ENCODE measurements at places on chromosomes 7 and 10.

- DNase-seq: no peak
These were observed 32.4 kb downstream of the ANLN start for GRCh38 chr7:36422072-36422471.

GRCh38 chr10:677038-677437, 12.4 kb downstream of the DIP2C start:
- DNase-seq: no peak

GRCh38 chr7:75033064-75033463, 40.5 kb downstream of the RCC1L start:
- no peak for DNase-seq

DNA sequence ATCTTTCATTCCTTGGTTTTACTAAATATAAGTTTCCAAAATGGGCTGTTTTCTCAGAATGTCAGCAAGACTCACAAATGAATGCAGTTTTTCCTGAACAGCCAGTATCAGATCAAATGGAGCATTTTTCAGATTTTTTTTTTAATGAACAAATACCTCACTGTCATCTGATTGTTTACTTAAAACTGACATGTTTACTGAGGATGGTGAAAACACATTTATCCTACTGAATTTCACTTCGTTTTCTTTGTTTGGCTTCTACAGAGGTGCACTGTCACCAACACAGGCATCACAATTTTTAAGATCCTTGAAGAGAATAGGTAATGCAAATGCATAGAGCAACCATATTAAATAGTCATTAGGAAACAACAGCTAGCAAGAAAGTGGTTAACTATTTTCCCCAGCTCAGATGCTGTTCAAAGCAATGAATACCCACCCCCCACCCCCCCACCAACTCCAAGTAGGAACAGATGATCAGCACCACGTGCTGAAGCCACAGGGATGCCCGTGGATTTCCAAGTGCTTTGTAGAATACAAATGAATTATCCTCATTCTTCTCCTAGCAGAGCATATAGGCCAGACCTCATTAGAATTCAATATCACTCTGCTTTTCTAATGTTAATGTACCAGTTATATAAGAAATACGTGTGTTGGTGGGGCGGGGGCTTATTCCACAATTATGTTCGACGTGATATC, 205.9 kb downstream of the SKAP2 start:
- DNase-seq: no peak

GRCh38 chr7:24756545-24757352, 515 bp downstream of the GSDME start:
- peak; percentile 18 for DNase-seq

DNA sequence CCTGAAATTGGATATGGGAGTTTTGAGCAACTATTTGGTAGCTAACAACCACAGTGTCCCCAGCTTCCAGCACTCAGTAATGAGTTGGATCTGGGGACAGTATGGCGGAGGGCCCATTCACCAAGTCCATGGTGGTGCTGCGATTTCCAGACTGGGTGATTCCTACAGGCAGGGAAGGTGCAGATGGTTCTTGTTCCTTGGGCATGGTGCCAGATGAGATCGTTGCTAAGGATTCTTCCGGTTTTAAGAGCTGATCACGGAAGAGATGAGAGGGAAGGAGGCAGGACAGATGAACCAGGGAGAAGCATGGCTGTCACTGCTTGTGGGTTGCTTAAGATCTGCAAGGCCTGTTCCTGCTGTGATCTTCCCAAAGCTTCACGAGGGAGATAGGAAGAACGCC, 380.3 kb downstream of the TCERG1L start:
- DNase-seq: no peak

DNA sequence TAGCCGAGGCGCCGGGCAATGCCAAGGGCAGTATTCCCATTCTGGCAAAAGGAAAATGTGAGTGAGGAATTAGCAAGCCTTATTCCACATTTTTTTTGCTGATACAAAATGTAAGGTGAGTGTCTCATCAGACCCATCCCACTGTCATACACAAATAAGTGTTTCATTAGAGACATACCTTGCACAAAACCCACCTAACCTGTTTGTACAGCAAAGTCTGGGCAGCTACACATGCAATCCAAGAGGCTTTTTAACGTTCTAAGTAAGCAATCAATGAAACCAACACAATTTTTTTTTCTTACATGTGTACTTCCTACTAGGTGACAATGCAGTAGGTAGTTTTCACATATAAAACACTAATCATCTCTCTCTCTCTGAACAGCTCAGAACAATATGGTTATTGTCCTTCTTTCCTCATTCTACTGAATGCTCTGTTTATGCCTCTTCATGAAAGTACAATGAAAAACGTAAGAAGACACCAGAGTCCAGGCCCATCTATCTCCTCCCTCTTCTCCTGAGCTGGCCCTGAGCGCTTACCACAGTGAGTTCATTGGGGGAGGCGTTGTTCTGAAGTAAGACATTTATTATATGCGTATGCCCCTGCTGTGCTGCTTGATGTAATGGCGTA, 217.2 kb downstream of the ANK3 start:
- no peak for DNase-seq

- no peak for DNase-seq
These were observed 414.7 kb upstream of the SEMA3C start for GRCh38 chr7:81333536-81333935.

DNA sequence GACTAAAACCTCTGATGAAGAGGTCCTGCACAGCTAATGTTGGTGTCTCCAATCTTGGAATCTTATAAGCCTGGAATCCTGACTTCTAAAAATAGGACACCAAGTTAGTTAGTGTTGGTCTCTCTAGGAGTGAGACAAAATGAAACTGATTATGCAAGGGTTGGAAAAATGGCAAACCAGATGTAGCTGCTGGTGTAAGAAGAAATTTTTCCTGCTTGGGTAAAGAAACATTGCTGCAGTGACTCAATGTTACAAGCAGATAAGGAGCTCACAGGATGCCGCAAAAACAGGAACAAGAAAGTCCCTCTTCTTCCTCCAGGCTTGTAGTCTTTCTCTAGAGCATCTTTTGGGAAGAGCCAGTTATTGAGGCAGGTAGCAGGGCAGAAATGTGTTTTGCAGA, 449.0 kb downstream of the ETV1 start:
- DNase-seq: no peak

- DNase-seq: no peak
These were observed 24.8 kb upstream of the MKI67 start for GRCh38 chr10:128151031-128151430.

GRCh38 chr7:104650991-104651640, 322.7 kb downstream of the LHFPL3 start:
- no peak for DNase-seq
